ENCODE measurements at places on chromosomes 5 and 9. TPM values are rescaled to one million over a fixed set of nuclear protein-coding genes. Genes with fewer than 3 reads are reported as not detected.

The EGFLAM gene
- total RNA-seq: not detected

The PAPPA gene
- total RNA-seq: not detected

- H3K27ac ChIP-seq: no peak overlapping the region
- no peaks in the 10 kb centered on the region for H3K4me1 ChIP-seq
- H3K27me3 ChIP-seq: no peaks in the 10 kb centered on the region
- H3K4me3 ChIP-seq: no peak overlapping the region
- no peak for DNase-seq
- H3K36me3 ChIP-seq: no peaks in the 10 kb centered on the region
Measured at GRCh38 chr9:107933097-107933496, 443.5 kb upstream of the KLF4 start.

GRCh38 chr9:135687216-135687615, 12.1 kb downstream of the SOHLH1 start:
- no peak overlapping the region for H3K27ac ChIP-seq
- DNase-seq: no peak
- H3K27me3 ChIP-seq: peaks cover 8% of the 10 kb centered on the region
- no peaks in the 10 kb centered on the region for H3K4me1 ChIP-seq
- no peak overlapping the region for H3K4me3 ChIP-seq
- H3K36me3 ChIP-seq: no peaks in the 10 kb centered on the region

- no peaks in the 10 kb centered on the region for H3K4me1 ChIP-seq
- no peaks in the 10 kb centered on the region for H3K36me3 ChIP-seq
- no peak for DNase-seq
- peaks cover 1% of the 10 kb centered on the region for H3K27me3 ChIP-seq
Measured at GRCh38 chr9:14883310-14883944, 26.8 kb downstream of the FREM1 start.

DNA sequence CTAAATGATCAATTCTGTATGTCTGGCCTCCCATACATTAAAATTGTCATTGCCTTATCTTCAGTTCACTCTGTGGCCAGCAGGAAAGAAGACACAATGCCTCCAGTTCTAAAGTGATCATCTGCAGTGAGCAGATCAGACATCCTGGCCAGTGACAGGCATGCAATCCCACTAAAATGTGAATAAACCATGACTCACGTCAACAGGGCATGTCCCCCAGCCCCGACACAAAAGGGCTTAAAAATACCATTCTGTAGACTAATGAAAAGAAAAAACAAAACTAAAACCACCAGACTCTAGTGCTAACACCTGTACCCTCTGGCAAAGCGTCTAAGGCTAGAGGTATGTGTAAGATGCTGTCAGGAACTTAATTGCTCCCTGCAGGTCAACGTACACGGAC, 38.5 kb downstream of the DDX31 start:
- no peak overlapping the region for H3K27ac ChIP-seq
- no peak overlapping the region for H3K4me3 ChIP-seq
- DNase-seq: no peak
- no peaks in the 10 kb centered on the region for H3K4me1 ChIP-seq

- no peaks in the 10 kb centered on the region for H3K27me3 ChIP-seq
- DNase-seq: no peak
- H3K27ac ChIP-seq: no peak overlapping the region
Measured at GRCh38 chr9:563200-563599, 278.3 kb upstream of the DMRT1 start.

GRCh38 chr5:144634138-144634537, 463.5 kb downstream of the KCTD16 start:
- no peaks in the 10 kb centered on the region for H3K27me3 ChIP-seq
- H3K27ac ChIP-seq: no peak overlapping the region
- H3K4me1 ChIP-seq: no peaks in the 10 kb centered on the region
- H3K36me3 ChIP-seq: no peaks in the 10 kb centered on the region
- no peak for DNase-seq
- no peak overlapping the region for H3K4me3 ChIP-seq

DNA sequence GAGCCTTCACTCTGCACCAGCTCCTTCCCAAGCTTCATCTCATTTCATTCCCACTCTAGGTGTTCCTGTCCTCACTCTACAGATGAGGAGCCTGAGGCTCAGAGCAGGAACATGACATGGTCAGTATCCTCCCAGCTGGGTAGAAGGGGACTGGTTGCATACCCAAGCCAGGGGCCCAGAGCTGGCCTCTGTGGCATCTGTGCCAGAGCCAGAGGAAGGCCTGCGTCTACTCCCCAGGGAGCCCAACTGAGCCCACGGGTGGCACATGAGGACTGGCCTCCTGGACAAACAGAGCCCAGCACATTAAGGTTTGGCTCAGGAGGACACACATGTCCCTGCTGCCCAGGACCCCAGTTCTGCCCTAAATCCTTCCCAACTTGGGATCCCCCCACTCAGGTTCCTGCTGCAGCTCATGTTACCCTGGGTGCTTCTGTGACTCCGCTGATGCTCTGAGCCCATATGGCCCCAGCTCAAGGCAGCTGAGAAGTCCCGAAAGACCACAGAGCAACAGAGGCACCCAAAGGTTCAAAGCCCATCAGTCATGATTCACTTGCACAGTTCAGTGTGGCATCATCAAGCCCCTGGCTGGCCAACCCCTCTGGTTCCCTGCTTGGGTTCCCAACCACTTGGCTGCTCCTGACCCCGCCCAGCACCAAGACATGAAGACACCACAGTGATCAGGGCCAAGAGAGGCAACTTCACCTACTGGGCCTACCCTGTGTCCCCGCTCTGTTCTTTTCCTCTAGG, 8.5 kb upstream of the NEURL1B start:
- DNase-seq: no peak
- H3K27me3 ChIP-seq: peaks cover 5% of the 10 kb centered on the region
- H3K27ac ChIP-seq: no peak overlapping the region
- H3K4me3 ChIP-seq: no peak overlapping the region
- no peaks in the 10 kb centered on the region for H3K36me3 ChIP-seq
- H3K4me1 ChIP-seq: no peaks in the 10 kb centered on the region
